ENCODE measurements at places on chromosomes 2 and 18.

DNA sequence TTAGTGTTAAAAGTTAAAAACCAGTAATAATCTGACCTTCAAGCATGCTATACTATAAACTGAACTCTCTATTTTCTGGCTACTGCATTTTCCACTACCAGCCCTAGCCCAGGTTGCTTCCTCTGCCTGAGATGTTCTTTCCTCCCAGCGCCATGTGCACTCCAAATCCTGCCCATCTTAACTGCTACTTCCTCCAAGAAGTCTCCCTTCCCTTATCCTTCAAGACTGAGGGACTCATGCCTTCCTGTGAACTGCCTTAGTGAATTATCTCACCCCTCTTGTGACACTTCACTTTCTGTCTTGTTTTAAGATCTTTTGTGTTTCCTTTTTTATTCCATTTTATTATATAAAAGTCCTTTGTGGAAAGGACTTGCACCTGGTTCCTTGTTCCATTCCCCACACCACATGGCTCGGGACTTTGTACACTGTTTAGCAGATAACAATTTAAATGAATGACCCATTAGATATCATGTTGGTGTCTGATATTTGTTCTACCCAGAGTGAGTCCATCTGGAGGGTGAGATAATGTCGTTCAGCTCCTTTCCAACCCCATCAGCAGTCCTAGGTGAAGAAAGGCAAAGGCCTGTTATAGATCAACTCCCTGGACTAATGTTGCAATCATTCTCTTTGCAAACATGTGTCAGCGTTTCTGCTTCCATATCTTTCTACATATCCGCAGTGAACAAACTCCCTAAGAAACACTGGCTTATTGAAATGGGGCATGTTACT, 20.9 kb upstream of the AGFG1 start:
- DNase-seq = no peak

DNA sequence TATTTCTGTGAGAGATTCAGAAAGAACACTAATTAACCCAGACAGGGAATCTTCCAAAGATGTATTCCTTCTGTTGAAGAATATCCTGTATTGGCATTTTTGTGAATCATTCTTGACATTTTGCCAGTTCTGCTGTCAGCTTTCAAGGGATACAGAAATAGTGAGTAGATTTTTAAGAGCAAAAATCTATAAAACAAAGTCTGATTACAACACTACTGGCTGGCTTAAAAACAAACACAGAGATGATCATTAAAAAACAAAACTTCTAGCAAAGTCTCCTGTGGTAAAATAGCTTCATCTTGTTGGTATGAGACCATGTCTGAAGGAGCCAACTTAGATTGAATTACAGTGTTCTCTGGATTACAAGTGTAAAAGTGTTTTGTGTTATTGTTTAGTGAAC, 866.3 kb upstream of the KLHL29 start:
- no peak for DNase-seq

- no peak for DNase-seq
These were observed 8.7 kb upstream of the NGEF start for GRCh38 chr2:233021771-233022170.

GRCh38 chr2:139293992-139294548, 513.9 kb upstream of the NXPH2 start:
- no peak for DNase-seq

DNA sequence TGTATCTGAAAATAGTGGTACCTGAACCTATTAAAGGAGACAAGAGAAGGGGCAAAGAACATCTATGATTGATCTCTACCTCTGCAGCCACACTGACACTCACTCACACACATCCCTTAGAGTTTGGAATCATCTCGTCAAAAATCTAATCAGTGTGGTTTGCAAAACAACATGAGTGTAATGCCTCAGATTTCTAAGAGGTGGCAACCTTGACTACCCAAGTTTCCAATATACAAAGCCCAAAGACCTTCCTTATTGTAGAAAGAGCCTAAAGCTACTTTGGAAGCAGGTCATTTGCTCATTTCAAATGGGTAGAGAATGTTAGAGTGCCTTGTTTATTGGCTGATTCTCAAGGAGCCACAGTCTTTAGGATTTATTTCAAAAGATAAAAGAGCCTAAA, 444.9 kb downstream of the ARHGAP15 start:
- DNase-seq = no peak

DNA sequence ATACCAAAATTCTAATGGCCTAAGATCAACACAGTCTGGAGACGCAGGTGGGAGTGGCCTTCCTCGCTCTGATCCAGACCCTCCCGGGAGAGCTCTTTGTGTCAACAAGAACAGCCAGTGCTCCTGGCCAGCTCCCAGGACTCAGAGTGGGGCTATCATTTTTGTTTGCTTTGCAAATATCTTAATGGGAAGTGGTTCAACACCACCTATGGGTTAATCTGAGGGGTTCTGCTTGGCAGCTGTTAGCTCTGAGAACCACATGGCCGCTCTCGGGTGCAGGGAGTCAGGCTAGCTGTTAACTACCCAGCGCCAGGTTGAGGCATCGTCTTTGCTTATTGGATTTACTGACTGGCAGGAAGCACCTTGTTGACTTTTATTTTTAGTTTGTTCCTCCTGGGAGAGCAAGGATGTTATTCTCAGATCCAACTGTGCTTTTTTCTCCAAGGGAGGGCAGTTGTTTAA, 184.8 kb upstream of the SP5 start:
- no peak for DNase-seq

DNA sequence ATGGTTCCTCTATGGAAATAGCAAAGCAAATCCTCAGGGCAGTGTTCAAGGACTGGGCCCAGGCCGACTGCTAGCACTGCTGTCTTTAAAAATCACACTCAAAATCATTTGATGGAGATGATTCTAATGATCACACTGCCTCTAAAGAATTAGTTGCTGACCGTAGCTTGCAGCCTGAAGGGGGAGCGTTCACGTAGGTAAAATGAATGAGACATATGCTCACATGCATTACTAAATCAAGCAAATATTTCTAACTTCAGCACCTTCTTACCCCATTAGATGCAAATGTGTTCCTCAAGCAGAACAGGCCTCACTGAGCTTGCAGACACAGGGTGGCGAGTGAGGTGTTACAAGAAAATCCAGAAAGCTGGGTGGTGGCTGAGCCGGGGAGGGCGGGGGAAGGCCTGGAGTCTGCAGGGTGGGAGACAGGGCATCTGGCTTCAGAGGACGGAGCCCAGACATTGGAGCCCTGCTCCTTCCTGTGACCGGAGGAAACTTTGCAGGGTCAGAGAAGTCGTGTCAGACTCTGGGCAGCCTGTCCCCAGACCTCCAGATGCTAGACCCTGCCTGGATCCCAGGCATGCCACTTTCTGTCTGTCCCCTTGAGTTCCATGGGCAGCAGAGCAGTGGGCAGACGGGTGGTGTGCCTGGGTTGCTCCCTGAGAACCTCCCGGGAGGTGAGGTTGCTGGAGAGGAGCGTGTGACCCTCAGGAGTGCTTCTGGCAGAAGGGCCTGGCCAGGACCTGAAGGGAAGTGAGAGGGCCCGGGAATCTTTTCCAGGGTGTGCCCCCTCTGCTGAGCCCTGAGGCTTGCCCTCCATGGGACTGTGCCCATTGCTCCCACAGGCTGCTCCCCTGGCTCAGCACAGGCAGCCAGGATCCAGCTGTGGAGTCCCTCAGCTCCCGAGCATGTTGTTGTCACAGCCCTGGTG, 7.1 kb upstream of the NPPC start:
- DNase-seq = no peak

GRCh38 chr18:62371436-62371835, 46.3 kb downstream of the TNFRSF11A start:
- no peak for DNase-seq

DNA sequence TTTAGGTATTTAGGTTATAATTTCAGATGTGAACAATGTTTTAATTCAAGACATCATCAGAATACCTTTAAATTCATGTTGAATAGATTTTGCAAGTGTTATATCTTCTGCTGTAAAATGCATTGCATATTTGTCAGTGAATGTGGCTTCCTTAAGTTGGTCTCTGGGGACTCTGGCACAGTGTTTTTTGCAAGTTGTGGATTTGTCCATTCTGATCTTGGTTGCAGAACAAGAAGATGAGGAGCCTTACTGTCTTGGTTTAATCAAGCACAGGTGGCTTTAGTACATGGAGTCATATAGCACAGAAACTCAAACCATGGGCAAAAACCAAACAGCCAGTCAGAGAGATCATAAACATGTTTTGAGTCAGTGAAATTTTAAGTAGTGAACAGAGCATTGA, 135.7 kb downstream of the ARHGAP28 start:
- no peak for DNase-seq

DNA sequence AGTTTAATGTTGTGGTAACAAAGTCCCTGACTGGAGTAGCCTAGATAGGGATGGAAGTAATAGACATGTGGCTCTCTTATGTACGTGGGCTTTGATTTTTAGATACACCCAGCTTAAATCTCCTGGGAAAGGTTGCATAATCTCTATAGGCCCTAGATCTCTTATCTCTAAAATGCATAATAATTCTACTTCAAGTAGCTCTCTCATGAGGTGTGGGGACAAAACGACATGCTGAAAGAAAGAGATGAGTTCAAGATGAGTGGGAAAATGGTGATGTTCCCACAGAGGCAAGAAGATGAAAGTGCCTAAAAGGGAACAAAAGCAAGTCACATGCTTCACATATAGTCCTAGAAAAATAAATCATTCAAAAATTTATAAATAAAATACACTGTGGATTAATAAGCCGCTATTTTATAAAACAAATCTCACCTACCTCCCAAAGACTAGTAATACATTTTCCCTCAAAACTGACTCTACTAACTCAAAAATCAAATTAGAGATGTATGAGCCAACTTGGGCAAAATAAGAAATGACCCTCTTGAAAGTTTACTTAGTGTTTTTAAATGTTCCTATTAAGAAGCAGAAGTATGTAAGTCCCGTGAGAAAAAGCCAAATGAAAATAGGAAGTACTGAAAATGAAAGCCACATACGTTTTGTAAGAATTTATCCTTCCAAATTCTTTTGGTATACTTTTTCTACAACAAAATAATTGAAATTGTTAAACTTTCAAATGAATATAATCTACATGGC, 148.2 kb upstream of the ITGA4 start:
- DNase-seq = no peak

DNA sequence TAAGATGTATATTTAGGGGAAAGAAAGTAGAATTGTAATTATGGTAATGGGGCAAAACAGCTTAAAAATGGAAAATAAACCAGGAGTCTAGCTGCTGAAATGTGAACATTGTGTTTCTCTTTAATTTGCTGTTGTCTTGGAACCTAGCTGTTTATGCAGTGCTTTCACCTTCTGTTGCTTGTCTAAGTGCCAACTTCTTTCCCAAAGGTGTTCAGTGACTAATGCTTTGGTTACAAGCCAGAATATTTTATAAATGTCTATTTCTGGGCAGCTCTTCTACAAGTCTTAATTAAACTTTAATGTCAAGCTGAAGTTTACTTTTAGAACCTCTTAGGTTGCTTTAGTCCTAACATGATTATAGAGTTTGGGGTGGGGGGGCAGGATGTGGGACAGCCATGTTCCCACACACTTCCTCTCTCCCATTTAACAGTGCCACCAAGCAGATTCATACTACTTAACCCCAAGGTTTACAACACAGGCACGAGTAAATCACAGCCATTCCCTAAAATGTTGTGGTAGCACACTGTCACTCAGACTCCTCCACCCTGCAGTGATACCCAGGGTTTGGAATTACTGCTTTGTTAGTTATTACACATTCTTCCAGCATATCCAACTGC, 60.6 kb downstream of the ITGA4 start:
- DNase-seq = no peak

GRCh38 chr2:208189810-208190503, at the start of gene C2orf80:
Gene C2orf80 (minus strand): TSS chr2:208190030. CDS start chr2:208186986, 3,044 bp downstream.
- no peak for DNase-seq

GRCh38 chr2:158890296-158890905, 78.0 kb upstream of the TANC1 start:
- no peak for DNase-seq

DNA sequence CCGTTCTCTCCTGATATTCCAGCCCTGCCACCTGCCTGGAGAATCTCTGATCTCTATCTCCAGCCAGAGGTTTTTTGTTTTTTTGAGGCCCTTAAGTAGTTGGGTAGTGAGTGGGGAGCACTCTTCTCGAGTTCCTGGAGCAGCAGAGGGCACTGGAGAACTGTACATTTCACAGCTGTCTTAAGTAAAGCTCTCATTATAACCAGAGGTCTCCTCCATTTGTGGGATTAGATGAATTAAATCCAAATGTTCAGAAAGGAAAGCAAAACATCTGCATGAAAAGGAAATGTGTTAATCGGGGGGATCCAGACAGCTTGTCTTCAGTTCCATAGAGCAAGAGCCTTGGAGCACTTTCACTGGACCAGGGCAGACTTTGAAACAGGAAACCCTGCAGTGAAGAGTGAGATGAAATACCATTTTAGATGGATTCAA, 32.8 kb downstream of the AOX1 start:
- DNase-seq = no peak

- DNase-seq = peak; percentile 40
These were observed 9.7 kb upstream of the EN1 start for GRCh38 chr2:118856978-118857676.

DNA sequence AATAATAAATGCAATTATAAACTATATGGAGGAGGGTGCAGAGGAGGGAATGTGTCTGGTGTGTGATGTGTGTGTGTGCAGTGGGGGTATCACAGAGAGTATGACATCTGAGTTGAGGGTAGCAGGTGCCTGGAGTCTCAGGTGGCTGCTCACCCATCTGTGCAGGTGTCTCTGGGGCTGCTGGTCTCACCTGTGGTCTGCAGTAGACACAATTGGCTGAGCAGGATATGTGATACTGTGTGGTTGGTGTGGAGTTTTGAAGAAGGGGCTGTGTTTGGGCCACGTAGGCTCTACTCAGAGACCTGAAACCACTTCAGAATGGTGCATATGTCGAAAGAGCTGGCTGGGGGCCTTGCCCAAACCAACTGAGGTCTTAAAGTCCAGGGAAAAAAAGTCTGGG, 17.0 kb downstream of the FABP1 start:
- no peak for DNase-seq

- no peak for DNase-seq
These were observed 25.0 kb downstream of the WIPF1 start for GRCh38 chr2:174572556-174572955.

DNA sequence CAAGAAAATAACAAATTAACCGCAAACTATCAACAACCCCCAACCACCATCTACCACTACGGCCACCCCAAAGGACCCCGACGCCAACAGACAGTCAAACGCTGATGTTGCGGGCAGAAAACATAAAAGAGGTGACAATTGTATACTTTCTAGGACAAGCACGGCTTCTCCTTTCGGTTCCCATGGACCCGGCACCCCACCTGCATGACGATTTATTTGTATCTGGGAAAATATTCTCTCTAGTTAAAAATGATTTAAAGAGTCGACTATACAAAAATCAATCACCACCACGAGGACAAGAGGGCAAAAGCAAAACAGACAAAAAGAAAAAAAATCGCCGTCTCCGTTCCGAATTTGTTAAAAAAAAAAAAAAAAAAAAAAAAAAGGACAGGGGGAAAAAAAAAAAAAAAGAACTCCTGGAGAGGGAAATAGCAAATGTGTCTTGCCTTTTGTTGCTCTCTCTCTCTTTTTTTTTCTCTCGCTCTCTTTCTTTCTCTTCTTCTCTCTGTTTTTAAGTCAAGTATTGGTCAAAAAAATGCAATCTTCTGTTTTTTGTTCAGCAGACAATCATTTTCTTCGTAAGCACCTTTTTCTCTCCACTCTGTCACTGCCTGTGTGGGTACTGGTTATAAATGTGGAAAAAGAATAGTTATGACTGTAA, 3.6 kb downstream of the SIX3 start:
- DNase-seq = no peak
